ENCODE measurements at places on chromosomes 5 and 9.

- no peak for DNase-seq
Observed at GRCh38 chr5:101346447-101346846, 443.4 kb upstream of the ST8SIA4 start.

GRCh38 chr5:169325273-169325672 lies 24.3 kb upstream of the SLIT3 start:
- DNase-seq = no peak

DNA sequence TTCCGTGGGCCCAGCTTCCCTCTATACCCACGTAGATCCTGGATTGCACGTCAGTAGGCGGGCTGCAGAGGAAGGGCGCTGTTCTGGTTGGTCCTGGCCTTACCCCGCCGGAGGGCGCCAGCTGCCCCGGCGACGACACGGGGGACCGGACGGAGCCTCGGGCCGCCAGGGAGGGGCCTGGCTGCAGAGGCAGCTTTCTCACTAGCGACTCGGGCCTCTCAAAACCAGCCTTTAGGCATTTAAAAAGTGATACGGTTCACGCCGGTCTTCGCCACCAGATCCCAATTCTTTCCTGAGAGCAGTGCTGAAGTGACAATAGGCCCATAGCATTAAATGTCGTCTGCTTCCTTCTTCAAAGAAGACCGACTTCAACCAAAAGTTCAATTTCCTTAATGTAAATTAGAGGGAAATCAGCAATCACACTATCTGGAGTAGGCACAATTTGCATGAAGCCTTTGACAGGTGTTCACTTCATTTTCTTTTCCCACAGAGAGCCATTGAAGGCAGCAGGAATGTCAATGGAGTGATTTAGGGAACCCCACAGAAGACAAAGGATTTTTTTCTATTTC lies 17.6 kb upstream of the UBE2D2 start:
- no peak for DNase-seq

DNA sequence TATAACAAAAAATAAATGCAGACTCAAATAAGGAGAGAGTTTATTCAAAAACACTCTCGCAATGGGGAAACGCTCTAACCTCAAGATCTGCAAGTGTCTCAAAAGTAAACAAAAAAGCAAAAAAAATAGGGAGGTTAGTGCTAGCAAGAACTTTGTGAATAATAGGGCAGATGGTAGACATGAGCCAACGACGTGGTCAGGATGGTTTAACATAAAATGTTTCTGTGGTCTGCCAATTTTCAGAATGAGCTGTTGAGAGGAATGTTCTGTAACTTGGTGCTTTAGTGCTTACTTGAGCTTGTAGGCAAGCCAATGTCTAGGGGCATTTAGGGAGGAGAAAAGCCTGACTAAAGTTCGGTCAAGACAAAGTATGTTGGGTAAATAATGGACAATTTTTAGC lies 1813.9 kb upstream of the CDH6 start:
- DNase-seq = no peak

DNA sequence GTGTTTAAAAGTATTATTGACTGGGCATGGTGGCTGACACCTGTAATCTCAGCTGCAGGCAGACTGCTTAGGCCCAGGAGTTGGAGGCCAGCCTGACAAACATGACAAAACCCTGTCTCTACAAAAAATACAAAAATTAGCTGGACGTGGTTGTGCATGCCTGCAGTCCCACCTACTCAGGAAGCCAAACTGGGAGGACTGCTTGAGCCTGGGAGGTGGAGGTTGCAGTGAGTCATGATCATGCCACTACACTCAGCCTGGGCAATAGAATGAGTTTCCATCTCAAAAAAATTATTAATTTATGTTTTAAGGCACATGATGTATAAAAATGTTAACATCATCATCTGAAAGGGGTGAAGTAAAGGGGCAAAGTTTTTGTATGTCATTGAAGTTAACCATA lies 49.7 kb upstream of the FNIP1 start:
- DNase-seq = no peak

DNA sequence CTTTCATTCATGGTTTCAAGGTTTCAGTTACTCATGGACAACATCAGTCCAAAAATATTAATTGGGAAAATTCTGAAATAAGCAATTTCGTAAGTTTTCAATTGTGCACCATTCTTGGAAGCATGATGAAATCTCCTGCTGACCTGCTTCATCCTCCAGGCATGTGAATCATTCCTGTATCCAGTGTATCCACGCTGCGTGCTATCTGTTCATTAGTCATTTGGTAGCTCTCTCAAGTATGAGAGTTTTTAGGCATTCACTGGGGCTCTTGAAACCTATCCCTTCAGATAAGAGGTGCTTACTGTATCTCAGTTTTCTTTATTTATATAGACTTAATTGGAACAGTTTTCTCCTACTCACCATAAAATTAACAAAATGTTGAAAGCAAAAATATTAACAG lies 293.0 kb downstream of the CDH12 start:
- DNase-seq = no peak

DNA sequence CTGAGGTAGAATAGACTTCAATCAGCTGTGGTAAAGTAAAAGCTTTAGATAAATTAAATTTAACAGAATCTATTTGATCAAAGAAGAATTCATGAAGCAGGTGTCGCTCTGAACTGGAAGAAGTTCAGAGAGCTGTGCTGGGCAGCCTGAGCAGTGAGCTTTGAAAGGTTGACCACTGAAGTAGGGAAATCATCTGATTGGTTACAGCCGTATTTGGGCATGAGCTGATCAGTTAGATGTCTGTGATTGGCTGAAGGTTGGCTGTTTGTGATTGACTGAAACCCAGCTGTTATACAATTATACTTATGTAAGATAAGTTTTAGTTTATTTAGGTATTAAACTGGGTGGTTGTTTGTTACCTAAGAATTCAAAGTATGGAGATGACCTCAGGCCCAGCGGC lies 1174.6 kb downstream of the CDH9 start:
- no peak for DNase-seq

- no peak for DNase-seq
Observed at GRCh38 chr5:33788922-33789566, 102.7 kb downstream of the ADAMTS12 start.

DNA sequence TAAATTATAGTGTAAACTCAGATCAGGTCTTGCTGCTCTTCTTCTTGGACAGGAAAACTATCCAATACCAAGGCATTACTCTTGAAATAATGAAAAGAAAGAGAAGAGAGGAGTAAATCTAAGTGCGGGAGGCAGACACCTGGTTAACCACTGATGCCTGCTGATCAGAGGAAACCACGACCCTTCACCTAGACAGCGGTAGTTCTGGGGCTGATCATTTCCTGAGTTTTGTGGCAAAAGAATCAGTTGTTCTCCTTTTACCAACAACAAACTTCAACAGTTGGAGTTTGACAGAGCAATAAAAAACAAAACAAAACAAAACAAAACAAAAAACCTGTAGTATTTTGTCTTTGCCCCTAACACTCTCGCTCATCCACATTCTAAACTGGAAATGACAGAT lies 3.0 kb downstream of the RLN1 start:
- DNase-seq = no peak

GRCh38 chr5:67746103-67746502 lies 469.5 kb upstream of the PIK3R1 start:
- DNase-seq = no peak

GRCh38 chr5:73160239-73160671 lies 12.7 kb upstream of the TMEM174 start:
- no peak for DNase-seq

DNA sequence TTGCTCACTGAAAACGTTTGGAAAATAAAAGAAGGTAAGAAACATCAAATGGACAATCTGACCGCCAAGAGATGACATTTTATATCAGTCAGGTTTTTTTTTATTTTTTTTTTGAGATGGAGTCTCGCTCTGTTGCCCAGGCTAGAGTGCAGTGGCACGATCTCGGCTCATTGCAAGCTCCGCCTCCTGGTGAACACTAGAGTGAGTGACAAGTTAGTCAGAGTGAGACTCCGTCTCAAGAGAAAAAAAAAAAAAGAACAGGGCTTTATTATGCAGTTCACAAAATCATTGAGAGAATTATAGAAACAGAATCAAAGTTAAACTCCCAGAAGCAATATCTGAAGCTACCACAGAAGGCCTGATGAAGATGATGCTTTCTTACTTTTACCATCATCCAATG lies 70.1 kb downstream of the DTWD2 start:
- no peak for DNase-seq

DNA sequence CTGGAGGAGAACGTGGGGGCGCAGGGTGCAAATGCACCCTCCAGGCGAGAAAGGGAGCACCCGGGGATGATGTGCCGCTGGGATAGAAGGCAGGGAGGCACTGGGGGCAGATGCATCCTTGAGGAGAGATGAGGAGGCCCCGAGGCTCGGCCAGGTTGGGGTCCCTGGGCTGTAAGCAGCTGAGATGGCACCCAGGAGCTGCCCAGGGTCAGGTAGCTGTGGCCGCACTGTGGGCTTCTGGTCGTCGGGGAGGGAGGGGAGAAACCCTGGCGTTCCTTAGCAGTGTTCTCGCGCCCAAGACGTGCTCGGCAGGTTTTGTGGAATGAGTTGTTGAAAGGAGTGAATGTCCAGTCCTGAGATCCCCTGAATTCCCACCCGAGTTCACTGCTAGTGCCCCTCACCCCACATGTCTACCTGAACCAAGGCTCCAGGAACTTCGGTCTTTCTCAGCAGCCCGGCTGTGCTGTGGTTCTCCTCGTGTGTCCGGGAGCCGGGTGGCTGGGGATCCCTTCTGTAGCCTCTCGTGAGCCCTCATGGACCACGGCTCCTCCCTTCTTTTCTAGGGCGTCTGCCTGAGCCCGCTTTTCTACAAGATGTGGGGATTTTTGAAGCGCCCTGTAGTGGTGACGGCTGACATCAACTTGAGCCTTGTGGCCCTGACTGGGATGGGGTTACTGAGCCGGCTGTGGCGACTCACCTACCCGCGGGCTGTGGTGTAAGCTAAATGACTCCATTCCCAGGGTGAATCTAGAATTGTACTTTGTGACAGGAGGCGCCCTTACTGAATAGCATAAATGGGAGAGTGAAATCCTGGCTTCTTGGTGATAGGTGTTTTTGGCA lies 1.1 kb downstream of the POMT1 start:
- DNase-seq = no peak

GRCh38 chr5:108111736-108112135 lies 270.2 kb downstream of the FBXL17 start:
- no peak for DNase-seq

GRCh38 chr5:176629853-176630680 lies at the start of the genes EIF4E1B and SNCB:
TSS of gene EIF4E1B (plus strand) at chr5:176630675. CDS start at chr5:176642788, 12,113 bp downstream.
TSS of gene SNCB (minus strand) at chr5:176630534. CDS start at chr5:176629654, 880 bp downstream.
- DNase-seq = no peak

GRCh38 chr5:74945561-74946165 lies 79.5 kb upstream of the FAM169A start:
- DNase-seq = no peak

DNA sequence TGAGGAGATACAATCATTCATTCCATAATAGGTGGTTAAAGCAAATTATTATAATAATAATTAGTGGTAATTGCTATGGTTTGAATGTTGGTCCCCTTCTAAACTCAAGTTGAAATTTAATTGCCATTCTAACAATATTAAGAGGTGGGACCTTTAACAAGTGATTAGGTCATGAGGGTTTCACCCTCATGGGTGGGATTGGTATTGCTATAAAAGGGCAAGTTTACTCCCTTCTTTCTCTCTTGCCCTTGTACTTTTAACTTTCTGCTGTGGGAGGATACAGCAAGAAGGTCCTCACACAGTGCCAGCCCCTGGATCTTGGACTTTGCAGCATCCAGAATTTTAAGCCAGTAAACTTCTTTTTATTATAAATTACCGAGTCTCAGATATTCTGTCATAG lies 101.9 kb upstream of the PARP8 start:
- DNase-seq = no peak

- no peak for DNase-seq
Observed at GRCh38 chr9:132588501-132589147, 6.2 kb downstream of the BARHL1 start.

GRCh38 chr9:75866273-75866871 lies 24.1 kb upstream of the PCSK5 start:
- no peak for DNase-seq

Measured in GDM1 (cell line).